ENCODE measurements at places on chromosomes 1 and 21. TPM values are rescaled to one million over a fixed set of nuclear protein-coding genes. Genes with fewer than 3 reads are reported as not detected.

Gene NAXE
- total RNA-seq = 126 TPM

Gene GPR153
- 1.4 TPM for total RNA-seq

Gene LRRC53
- not detected for total RNA-seq

Gene SPRR2G
- total RNA-seq = not detected

Gene ERICH3
- not detected for total RNA-seq

Gene NBPF10
- total RNA-seq = 0.65 TPM

Gene SLAMF8
- total RNA-seq = not detected

Gene C1QA
- total RNA-seq = not detected

Gene SLAMF1
- total RNA-seq = not detected

Gene EXTL2
- 24.0 TPM for total RNA-seq

Gene KRTAP21-2
- not detected for total RNA-seq

Gene ABCG1
- total RNA-seq = 20.2 TPM

Gene APOBEC4
- not detected for total RNA-seq

Gene PM20D1
- not detected for total RNA-seq
